Activated T-helper 1 cell treated with Interleukin-2 at 50 U/mL for 16 hours (primary cell): ENCODE measurements at places on chromosomes 5 and 9.

DNA sequence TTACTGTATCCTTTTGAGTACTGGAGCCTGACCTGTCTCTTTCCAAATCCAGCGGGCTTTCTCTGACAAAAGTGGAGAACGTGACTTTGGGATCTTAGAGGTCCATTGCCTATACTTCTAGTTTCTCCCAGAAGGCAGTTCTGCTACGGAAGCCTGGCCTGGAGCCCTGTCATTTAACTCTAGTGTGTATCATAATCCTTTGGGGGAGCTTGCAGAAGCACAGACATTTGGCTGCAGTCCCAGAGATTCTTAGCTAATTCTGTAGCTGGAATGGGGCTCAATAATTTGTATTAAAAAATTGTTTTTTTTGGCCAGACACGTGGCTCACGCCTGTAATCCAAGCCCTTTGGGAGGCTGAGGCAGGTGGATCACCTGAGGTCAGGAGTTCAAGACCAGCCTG lies 3.0 kb downstream of the HARS2 start:
- no peak for DNase-seq

DNA sequence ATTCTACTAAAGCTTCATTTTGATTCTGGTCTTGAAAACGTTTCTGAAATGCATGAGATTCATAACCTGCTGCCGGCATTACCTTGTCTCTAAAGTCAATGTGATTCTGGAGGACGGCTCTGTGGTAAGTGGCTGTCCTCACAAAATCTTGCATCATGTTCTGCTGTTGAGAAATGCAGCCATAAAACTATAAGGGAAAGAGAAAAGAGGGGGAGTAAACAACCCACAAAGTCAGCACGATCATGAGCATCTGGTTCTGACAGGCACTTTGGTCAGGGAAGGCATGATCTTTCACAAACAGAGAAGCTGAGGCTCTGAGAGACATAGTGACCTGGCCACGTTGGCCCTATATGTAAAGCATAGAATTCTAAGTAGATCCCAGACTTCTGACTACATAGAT lies 168.9 kb upstream of the PUM3 start:
- DNase-seq: no peak

DNA sequence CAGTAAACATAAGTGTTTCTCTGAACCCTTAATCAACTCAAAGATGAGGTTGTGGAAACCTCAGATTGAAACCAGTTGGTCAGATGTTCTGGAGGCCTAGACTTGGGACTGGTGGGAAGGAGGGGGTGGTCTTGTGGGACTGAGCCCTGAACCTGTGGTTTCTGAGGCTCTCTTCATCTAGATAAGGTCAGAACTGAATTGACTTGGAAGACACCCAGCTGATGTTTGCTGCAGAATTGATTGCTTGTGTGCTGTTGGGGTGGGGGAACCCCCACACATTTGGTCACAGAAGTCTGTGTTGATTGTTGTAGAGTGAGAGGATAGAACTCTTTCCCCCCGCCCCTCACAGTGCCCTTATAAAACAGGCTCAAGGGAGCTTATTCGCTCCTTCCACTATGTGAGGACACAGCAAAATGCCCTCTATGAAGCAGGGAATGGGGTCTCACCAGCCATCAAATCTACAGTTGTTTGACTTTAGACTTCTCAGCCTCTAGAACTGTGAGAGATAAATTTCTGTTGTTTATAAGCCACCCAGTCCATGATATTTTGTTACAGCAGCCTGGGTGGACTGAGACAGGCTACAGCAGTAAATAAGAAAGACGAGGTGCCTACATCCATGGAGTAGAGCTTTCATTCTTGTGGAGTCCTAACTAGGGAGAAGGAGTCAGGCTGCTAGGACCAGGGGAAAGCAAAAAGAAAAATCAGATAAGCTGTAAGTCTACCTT lies 25.7 kb upstream of the UGCG start:
- no peak for DNase-seq

DNA sequence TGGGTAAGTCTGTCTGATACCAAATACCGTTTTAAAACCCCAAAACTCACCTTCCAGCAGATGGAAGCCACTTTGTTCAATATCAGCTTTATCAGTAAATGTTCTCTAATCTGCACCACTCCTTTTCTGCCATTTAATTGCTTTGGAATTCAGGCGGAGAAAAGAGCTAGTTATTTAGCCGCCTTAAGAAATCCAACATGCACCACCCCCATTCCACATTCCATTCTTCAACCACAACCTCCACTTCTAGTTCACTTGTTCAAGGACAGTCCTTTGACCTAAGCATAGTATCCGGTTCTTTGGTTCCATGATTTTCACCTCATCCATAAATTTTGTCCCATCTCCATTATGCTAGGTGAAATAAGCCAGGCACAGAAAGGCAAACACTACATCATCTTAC lies 240.1 kb downstream of the DNAH5 start:
- DNase-seq: no peak

DNA sequence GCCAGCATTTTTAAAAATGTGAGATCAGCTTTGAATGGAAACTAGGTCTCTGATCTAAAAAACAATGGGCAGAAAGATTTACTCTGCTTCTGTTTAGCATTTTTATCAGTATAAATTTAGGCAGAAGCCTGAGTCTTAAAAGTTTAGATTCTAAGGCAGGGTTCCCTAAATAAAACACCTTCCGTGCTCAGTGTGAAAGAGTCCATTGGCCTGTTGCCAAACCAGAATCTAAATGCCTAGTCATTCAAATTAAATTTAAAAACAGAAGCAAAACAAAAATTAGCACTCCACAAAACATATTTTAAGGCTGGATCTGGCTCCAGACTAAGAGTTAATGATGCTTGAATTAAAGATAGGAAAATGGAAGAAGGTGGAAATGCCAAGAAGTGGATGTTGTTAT lies 4.5 kb downstream of the TYRP1 start:
- no peak for DNase-seq

DNA sequence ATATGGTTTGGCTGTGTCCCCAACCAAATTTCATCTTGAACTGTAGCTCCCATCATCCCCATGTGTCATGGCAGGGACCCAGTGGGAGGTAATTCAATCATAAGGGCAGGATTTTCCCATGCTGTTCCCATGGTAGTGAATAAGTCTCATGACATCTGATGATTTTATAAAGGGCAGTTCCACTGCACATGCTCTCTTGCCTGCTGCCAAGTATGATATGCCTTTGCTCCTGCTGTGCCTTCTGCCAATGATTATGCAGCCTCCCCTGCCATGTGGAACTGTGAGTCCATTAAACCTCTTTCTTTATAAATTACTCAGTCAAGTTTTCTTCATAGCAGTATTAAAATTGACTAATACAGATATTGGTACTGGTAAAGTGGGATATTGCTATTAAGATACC lies 42.4 kb downstream of the MARCHF11 start:
- DNase-seq: no peak

GRCh38 chr5:14186059-14186830 lies 43.1 kb downstream of the TRIO start:
- DNase-seq: no peak

DNA sequence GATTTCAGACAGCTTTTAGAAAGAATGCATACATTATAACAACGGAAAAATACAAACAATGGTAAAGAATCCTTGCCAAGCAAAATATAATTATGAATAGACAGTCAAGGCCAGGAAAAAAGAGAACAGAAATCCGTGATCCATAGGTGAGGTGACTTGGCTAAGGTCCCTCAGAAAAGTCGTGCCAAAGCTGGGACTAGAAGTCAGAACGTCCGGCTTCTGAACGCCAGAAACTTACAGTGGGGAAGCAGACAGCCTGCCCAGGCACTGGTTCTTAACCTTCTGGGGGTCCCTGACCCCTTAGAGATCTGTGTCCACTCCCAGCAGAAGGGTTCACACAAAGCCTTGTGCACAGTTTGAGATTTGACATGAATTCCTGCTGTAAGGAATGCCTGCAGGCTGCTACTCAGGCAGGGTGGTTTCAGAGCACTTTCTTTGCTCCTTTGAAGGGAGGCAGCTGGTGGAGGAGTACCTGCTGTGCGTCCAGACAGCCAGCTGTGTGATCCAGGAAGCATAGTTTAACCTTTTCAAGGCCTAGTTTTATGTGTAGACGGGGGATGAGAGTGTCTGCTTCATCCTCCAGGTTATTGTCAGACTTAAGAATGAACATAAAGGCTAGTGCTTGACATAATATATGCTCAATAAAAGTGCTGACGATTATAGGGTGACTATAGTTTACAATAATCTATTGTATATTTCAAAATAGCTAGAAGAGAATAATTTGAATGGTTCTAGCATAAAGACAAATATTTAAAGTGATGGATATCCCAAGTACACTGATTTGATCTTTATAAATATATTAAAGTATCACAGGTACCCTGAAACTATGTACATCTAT lies 852 bp downstream of the ARHGEF37 start:
- no peak for DNase-seq

- DNase-seq: no peak
These were observed 180.8 kb upstream of the NUDT12 start for GRCh38 chr5:103743421-103743820.

GRCh38 chr9:79569814-79570447 lies 1.8 kb upstream of the TLE4 start:
- DNase-seq: no peak

GRCh38 chr5:2278825-2279456 lies 396.2 kb upstream of the IRX4 start:
- DNase-seq: no peak

GRCh38 chr9:111979561-111979960 lies 82.9 kb downstream of the UGCG start:
- DNase-seq: no peak

- DNase-seq: no peak
These were observed 74.7 kb downstream of the MSX2 start for GRCh38 chr5:174799121-174799520.

- DNase-seq: no peak
These were observed 23.7 kb upstream of the LRRC19 start for GRCh38 chr9:27029186-27029585.

GRCh38 chr5:122738088-122738487 lies 36.8 kb upstream of the SNX2 start:
- no peak for DNase-seq

DNA sequence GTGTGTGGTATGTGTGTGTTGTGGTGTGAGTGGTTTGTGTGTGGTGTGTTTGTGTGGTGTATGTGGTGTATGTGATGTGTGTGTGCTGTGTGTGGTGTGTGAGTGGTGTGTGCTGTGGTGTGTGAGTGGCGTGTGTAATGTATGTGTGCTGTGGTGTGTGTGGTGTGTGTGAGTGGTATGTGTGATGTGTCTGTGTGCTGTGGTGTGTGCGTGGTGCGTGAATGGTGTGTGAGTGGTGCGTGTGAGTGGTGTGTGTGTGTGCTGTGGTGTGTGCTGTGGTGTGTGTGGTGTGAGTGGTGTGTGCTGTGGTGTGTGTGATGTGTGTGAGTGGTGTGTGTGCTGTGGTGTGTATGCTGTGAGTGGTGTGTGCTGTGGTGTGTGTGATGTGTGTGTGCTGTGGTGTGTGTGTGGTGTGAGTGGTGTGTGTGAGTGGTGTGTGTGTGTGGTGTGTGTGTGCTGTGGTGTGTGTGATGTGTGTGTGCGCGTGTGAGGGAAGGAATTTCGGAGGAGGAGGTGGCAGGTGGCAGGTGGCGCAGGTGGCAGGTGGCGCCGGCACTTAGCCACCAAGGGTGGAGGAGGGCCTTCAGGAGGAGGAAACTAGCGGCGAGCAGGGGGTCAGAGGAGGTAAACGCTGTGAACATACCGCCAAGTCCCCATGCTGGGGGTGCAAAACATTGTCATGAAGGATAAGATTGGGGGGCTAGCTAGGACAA lies 191.8 kb downstream of the MELK start:
- DNase-seq: no peak
